Cerebellar nuclear complex (tissue), 1 donor: ENCODE measurements at places on chromosomes 1 and 21.

- no peak for DNase-seq
These were observed at the start of gene PTGFRN for GRCh38 chr1:116909512-116910378. Gene PTGFRN (plus strand): TSS chr1:116909916. CDS start chr1:116910204, 288 bp downstream.

GRCh38 chr1:221316491-221317056 is 425.3 kb downstream of the DUSP10 start:
- no peak for DNase-seq

DNA sequence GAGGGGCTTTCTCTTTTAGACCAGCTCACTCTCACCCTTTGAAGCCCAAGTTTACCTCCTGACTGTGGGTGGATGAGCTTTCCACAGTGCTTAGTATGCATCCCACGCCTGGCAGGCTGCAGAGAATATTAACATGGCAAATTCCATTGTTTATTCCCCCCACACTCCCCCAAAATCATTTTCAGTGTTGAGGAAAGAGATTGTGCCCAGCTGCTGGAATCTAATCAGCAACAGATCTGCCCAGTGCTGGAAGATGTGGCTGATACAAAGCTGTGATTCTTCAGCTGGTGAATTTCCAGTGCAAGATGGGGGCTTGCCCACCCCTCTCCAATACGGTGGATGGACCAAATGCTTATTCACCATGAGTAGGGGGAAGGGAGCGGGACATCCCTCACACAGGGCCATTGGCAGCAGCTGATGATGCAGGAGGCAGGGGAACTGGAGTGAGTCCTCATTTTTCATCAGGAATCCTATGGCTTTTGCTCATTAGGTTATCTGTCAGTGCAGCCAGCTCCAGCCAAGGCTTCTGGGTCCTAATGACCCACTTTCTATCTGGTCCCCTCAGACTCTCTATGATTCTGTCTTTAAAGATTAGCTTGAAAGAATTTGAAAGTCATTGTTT is 39.7 kb upstream of the KCNA3 start:
- no peak for DNase-seq

DNA sequence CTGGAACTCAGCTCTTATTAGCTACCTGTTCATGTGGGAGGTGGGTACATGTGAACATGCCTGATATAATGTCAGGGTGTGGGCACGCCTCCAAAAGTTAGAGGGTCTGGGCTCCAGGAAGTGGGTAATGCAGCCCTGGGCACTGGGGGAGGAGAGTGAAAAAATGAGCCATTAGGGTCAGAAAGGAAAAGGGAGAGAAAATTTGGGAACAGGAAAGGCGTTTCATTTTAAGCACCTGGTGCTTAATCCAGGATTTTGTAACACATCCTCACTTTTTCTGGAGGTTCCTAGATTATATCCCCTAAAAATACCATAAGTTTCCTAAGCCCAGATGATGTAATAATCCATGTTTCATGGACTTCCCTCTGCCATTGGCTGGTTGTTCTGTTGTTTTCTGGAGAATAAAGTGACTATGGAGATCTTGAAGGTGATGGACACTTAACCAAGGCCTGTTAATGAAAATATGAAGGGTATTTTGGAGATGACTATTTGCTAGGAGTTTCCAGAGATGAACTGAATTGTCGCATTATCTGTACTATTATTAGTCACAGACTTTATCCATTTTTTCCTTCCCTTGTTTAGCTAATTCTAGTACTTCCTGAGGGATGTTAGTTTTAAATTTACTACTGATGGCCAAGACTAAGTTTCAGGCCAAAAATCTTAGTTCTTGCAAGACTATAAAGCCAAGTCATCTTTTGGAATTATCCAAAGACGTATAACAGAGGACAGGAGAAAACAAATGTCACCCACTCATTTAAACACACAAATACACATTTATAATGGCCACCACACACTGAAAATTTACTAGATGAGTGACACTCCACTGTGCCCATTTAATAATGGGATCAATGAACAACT is 24.4 kb upstream of the TARBP1 start:
- DNase-seq = no peak

- DNase-seq = no peak
These were observed 29.6 kb downstream of the SIM2 start for GRCh38 chr21:36728371-36729111.

DNA sequence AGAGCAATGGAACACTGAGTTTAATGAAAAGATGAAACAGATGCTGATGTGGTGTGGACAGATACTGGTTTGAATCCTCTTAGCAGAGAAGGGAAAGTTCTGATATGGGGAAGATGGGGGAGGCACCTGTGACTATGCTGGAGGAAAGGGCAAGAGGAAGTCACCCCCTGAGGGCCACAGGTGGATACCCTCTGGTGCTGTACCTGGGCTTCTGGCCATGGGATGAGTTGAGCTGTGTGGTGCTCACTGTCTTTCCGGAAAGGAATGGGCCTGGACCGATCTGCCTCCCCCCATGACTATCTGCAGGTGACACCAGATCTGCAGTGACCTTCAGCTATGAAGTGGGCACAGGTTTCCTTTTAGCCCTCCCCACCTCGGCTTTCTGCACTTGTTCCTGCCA is 52.4 kb downstream of the IER5 start:
- no peak for DNase-seq

DNA sequence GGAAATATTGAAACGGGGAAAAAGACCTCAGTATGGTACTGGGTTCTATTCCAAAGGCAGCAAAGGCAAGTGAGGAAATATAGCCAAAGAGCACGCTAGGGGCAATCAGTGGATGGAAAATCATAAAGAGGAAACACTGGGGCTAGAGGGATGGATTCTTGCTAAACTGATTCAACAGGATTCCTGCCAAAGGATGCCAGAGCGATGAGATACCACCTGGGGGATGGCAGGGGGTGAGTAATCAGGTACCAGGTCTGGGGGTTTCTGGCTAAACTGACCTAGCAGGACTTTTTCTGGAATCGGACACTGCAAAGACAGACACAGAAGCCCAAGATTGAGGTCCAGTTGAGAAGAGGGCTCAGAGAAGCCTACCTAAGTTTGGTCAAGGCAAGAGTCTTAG is 6.7 kb downstream of the CHI3L2 start:
- DNase-seq = no peak

GRCh38 chr1:198472119-198472518 is 68.4 kb downstream of the ATP6V1G3 start:
- DNase-seq = no peak

DNA sequence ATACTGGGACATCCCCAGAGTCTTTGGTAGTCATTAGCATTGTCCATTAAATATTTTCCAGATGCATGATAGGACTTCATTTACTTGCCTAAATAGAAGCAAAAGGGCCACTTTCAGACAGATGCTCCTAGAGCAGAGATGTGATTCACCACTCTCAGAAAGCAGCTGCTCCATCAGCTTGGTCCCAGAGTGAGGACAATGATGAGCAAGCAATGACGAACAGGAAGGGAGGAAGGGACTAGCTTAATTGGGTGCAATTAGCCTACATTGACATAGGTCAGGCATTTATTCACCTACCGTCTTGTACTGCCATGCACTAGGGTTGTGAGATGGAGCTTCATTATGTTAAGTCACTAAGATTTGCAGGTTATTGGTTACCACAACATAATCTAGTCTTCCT is 85.1 kb upstream of the PLXNA2 start:
- no peak for DNase-seq
